ENCODE measurements at places on chromosomes 12 and 14. TPM values are rescaled to one million over a fixed set of nuclear protein-coding genes. Genes with fewer than 3 reads are reported as not detected.

DNA sequence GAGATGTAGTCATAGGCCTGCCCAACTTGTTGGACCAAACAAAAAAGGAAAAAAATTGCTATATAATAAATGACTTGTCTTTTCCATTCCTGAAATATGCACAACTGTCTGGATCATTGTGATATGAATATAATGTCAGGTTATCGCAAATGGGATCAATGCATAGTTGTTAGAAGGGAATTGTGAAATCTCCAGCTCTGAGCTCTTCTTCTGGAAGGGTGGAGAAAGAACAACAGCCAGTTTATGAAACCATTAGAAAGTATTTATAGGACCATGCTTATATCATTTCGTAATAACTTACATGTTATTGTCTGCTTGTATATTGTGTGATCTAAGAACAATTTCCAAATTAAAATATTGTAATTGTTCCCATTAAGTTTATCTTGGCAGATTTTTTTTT is 35.7 kb upstream of the HIF1A start:
- DNase-seq, result no peak

GRCh38 chr14:86707071-86707470 is 1177.1 kb downstream of the FLRT2 start:
- DNase-seq, result no peak

GRCh38 chr12:30067146-30067545 is 283.4 kb upstream of the TMTC1 start:
- no peak for DNase-seq

- no peak for DNase-seq
Observed at GRCh38 chr12:89779090-89779489, 70.5 kb upstream of the ATP2B1 start.

DNA sequence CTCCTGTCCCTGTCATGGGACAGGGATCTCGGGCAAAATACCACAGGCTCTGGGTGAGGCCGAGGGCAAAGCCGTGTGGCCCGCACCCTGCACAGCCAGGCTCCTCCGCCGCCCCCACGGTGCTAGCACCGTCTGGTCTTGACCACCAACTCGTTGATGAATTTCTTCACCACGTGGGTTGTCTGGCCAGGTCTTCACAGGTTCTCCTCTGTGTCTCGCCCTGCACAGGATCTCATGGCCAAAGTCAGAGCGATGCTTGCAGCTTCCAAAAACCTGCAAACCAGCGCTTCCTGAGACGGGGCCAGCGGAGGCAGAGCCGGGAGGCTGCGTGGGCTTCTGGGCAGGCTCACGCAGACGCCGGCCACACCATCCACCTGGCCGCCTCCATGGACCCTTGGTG is 29.0 kb upstream of the MMP17 start:
- DNase-seq, result no peak

GRCh38 chr12:10400829-10401228 is 8.7 kb downstream of the KLRC4 start:
- DNase-seq, result no peak

GRCh38 chr12:6996040-6996441 is 22.2 kb downstream of the LPCAT3 start:
- DNase-seq, result no peak

GRCh38 chr12:32611986-32612385 is 67.1 kb upstream of the DNM1L start:
- no peak for DNase-seq

DNA sequence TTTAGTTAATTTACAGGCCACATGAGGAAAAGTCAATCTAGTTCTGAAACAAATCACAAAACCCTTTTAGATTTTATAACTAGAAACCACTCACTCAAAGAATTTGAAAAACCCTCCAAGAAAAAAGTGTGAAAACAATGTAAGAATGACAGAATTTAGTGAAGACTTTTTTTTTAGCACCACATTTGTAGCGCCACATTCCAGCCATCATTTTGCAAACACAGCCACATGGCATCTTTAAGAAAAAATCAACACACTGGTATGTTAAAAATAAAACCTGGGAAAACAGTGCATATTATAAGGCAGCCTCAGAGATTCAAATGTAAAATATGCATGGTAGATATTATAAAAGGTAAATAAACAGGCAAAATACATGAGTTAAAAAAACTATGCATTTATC is 22.3 kb upstream of the ALX1 start:
- no peak for DNase-seq

DNA sequence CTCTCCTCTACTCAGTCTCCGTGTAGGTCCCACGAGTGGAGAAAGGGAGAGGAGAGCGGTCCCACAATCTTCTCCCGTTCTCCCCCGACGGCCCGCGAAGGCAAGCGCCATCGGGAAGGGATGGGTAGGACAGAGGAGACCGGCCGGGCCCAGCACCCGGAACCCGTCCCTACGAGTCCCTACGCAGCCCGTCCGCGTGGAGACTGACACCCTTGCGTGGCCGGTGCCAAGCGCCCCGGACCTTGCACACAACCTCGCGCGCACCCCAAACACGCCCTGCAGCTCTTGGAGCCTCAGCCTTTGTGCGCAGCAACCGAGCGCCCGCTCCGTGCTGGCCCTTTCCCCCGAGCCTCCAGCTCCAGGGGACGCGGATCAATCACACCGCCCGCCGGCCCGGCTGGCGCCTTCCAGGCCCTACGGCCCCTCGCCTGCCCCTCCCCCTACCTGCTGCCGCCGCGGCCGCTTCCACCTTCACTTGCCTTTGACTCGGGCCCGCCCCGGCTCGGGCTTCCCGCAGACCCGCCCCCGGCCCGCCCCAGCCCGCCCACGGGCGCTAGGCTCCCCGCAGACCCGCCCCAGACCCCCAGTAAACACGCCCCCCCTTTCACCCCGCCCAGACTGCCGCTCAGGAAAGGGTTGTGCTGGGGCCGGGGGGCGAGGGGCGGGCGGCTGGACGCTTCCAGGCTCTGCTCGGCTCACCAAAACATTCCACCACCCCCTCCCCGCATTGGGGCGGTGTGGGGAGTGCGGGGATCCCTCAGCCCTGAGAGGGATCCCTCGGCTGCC is at the start of gene NDRG2:
TSS of gene NDRG2 (minus strand) at position 477 of the 786 bp plus-strand sequence. CDS start 1,746 bp downstream, outside the sequence.
- peak; percentile 90 for DNase-seq

DNA sequence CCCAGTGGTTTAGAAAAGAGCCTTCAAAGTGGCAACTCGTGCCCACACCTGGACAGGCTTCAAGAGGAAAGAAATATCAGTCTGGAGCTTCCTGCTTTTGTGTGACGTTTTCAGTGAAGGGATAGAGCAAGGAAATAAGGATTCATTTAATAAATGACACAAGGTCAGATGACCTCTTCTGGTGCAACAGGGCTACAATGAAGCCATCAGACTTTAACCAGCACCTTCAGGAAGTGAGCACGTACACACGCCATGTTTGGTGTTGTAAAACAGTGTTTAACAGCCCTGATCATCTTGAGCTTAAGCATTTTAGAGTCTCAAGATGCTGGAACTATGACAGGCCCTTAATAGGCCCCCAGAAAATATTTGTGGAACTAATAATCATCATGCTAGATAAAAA is 59.1 kb downstream of the CCDC60 start:
- DNase-seq, result no peak

- DNase-seq, result no peak
Observed at GRCh38 chr12:24600551-24600950, 348.4 kb downstream of the BCAT1 start.

- DNase-seq, result no peak
Observed at GRCh38 chr14:88016768-88017167, 11.8 kb downstream of the GPR65 start.

DNA sequence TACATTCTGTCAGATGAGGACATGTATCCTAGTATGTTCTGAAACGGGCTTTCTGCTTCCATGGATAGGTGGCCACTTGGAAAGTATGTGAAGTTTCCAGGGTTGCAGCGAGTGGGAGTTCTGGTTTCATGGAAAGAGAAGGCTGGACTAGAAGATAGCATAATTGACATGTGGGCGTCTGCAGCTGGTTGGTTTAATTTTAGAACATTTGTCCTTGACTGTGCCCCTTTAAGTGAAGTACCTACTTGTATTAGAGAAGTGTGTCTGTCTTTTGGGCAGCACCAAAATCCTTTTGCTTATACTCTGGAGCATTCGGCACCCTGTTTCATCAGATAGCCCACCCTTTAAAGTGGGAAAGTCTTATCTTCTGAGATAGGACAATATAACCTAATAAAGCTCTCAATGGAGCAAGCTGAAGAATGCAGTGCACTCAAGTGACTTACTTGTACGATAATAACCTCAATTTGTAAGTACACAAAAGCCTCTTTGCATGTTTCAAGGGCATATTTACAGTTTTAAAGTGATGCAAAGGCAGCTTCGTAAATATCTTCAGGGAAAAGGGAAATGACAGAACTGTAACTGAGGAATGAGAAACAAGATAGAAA is 35.2 kb downstream of the NTN4 start:
- DNase-seq, result no peak

DNA sequence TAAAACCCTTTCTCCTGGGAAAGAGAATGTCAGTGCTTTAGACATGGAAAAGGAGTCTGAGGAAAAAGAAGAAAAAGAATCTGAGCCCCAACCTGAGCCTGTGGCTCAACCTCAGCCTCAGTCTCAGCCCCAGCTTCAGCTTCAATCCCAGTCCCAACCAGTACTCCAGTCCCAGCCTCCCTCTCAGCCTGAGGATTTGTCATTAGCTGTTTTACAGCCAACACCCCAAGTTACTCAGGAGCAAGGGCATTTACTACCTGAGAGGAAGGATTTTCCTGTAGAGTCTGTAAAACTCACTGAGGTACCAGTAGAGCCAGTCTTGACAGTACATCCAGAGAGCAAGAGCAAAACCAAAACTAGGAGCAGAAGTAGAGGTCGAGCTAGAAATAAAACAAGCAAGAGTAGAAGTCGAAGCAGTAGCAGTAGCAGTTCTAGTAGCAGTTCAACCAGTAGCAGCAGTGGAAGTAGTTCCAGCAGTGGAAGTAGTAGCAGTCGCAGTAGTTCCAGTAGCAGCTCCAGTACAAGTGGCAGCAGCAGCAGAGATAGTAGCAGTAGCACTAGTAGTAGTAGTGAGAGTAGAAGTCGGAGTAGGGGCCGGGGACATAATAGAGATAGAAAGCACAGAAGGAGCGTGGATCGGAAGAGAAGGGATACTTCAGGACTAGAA is 6.1 kb downstream of the PNN start:
- no peak for DNase-seq

- no peak for DNase-seq
Observed at GRCh38 chr14:44586910-44587309, 79.8 kb upstream of the FSCB start.

DNA sequence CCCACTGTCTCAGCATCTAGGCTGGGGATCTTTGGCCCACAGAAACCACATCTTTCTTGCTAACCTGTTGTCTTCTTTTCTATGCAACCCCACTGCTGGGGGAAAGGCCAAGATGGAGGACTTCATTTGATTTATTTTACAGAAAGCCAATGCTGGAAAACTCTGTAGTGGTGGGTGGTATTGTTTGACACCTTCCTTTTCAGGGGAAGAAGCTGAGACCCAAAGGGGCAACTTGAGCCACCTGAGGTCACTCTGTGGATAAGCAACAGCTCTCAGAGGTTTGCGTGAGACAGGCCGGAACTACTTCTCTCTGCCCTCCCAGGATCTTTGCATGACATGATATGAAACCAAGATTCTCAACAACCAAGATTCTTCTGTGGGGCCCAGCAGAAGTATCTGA is 645.2 kb downstream of the VRK1 start:
- no peak for DNase-seq

DNA sequence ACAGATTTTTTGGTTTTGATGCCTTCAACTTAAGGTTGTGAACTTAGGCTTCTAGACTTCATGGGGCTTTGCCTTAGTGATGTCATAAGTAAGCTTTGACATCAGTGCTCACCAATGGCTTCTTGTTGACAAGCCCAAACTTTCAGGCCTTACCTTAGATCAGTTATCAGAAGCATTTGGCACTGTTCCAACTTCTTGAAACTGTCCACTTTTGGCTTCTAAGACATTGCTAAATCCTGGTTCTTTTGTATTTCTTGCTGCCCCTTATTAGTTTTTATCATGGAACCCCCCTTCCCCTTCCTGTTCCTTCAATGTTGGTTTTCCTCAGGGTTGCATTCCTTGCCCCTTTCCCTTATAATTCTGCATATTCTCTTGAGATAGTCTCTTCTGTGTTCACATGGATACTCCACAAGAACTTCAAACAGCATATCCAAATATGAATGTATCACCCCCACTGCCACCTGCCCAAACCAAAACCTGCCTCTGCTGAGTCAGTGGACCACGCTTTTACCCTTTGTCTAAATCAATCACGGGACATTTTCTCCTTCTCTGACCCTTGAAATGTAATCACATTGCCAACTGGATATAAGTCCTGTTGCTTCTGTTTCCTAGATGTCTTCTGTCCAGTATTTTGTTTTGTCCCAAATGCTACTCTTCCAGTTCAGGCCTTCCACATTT is 7.9 kb downstream of the PFKM start:
- no peak for DNase-seq

- no peak for DNase-seq
Observed at GRCh38 chr14:24851837-24852236, 198.1 kb downstream of the STXBP6 start.

Gene TC2N
- total RNA-seq, result 1.7 TPM

Gene GARIN6
- not detected for total RNA-seq

Gene SLC8B1
- 11.0 TPM for total RNA-seq

Gene CLBA1
- total RNA-seq, result 2.7 TPM

Gene TMEM117
- 7.5 TPM for total RNA-seq

Gene BICDL1
- 0.30 TPM for total RNA-seq

Gene KRT80
- total RNA-seq, result 1.2 TPM

Gene CNTN1
- 0.27 TPM for total RNA-seq

Gene FOXG1
- total RNA-seq, result not detected

Gene DHRS2
- total RNA-seq, result 0.27 TPM

All from cardiac septum (tissue), 1 donor.